ENCODE measurements at places on chromosomes 6 and 20. TPM values are rescaled to one million over a fixed set of nuclear protein-coding genes. Genes with fewer than 3 reads are reported as not detected.

- no peak for DNase-seq
Measured at GRCh38 chr20:5967469-5967868, 17.0 kb downstream of the MCM8 start.

GRCh38 chr6:17984399-17984798 is 3.0 kb downstream of the KIF13A start:
- no peak for DNase-seq

DNA sequence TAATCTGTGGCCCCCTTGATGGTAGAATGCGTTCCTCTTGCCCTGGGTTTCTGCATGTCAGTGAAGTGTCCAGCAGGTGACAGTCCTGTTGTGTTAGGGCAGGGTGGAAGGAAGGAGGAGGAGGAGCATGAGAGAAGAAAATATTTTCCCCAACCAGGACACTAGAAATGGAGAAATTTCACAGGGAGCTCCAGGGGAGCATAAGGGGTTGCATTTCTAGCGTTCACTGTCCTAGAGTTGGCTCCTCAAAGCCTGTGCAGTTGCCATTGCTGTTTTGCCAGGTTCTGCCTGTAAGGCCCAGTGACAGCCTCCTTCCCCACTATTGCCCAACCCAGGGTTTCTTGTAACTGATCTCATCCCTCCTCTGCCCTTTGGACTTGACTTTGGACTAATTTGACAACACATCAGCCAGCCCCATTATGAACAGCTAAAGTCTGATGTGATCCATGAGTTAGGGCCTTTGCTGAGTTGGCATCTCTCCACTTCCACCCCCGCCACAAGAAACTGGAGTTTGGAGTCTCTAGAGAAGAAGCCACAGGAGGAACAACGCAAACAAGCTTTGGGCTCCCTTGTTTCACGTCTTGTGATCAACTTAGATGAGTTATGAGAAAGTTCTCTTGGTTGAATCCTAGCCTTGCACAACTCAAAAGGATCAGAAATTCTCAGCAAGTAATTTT is 14.0 kb upstream of the FAM50B start:
- DNase-seq, result no peak

DNA sequence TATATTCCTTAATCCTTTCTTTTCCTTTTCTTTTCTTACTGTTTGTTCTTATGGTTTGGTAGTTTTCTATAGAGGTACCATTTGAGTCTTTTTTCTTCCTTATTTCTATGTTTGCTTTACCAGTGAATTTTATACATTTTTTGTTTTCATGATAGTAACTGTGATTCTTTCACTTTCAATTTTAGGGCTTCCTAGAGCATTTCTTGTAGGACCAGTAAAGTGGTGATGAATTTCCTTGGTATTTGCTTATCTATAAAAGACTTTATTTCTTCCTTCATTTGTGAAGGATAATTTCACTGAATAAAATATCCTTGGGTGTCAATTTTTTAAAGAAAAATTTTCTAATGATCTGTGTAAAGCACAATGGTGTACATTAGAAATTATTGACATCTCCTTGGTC is 637.4 kb downstream of the CD109 start:
- no peak for DNase-seq

GRCh38 chr20:10240655-10241054 is 22.0 kb downstream of the SNAP25 start:
- DNase-seq, result no peak

DNA sequence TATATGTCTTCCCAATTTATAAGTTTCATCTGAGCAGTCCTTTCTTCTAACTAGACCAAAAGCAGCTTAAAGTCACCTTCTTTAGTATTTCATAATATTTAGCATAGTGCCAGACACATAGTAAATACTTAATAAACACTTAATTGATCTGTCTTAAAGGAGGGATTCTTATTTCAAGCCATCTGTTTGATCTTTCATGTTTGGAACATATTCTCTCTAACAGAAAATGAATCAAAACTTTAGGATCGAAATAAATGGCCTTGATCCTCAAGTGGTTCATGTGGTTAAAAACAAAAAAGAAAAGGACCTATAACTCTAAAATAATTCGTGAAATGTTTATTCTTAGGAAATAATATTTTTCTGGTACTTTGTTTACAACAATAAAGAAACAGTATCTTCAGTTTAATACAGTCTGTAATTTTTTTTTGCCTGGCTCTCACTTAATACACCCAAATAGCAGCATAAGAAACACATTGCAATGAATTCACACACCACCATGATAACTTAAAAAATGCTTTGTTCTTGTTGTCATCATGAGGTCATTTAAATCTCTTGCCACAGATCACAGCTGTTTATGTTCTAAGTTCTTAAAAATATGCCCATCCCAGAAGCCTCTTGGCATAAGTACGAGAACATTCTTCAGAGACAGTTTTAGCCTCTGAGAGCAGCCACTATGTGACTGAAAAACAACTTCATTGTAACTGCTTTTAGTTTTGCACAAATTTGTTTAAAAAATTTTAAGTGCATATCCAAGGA is 48.1 kb downstream of the ESF1 start:
- no peak for DNase-seq

DNA sequence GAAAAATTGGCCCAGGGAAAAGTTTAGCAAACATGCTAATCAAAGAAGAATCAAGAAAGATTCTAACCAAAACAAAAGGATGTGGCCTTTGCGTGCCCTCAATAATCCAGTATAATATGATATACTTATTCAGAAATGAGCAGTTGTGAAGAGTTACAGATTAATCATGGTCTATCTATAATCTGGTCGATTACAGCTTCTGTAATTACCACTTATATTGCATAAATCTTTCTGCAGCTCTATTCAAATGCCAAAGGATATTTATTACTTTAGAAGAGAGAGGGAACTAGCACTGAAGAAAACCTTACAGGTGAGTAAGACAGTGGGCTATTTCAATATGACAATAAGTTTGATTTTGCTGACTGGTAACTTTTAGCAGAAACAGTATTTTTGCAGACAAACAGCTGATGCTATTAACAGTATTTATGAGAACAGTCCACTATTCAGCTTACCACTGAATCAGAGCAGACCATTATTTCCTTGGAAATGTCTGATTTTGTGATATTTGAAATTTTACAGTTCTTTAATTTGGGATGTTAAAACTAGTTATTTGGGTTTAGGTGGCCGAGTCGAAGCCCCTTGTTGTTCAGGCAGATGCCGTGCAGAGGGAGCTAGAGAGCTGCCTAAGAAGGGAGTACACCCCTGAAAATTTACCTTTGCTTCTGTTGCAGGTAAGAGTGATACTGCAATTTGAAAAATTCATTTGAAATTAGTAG is 92.2 kb downstream of the CEP57L1 start:
- DNase-seq, result peak; percentile 79

- no peak for DNase-seq
Measured at GRCh38 chr6:32938494-32938893, 2.3 kb downstream of the HLA-DMB start.

DNA sequence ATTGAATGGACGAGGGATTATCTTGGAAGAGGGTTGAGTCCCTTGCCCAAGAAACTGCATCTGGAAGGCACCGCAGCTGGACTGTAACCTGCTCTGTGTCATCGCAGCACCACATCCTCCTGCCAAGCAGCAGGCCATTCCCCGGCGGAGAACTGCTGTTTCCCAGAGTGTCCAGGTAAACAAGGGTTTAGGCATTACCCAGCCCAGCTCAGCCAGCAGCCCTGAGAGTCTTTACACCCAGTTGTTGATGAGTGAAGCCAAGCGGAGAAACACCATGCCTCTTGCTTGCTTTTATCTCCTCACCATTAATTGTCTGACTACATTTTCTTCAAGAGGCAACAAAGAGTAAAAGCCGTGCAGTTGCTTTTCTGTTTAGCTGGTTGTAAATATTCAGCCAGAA is 104.1 kb downstream of the CDH4 start:
- peak; percentile 47 for DNase-seq

DNA sequence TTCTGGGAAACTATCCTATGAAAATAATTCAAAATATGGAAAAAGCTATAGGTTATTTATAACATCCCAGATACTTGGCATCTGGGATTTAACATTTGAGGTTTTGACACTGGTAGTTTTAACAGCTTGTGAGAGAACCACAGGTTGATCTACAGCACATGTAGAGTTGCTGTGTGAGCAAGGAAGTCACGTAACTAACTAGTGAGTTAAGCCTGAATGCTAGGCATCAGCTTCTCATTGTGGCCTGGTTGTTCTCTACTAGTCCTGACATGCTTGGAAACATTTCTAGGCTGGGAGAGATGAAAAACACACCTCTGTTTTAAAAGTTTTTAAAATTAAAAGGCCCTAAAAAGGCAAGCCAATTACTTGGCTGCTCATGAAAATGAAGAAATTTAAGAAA is 28.2 kb downstream of the ESF1 start:
- DNase-seq, result no peak

- DNase-seq, result no peak
Measured at GRCh38 chr20:16491294-16491905, 81.8 kb downstream of the KIF16B start.

DNA sequence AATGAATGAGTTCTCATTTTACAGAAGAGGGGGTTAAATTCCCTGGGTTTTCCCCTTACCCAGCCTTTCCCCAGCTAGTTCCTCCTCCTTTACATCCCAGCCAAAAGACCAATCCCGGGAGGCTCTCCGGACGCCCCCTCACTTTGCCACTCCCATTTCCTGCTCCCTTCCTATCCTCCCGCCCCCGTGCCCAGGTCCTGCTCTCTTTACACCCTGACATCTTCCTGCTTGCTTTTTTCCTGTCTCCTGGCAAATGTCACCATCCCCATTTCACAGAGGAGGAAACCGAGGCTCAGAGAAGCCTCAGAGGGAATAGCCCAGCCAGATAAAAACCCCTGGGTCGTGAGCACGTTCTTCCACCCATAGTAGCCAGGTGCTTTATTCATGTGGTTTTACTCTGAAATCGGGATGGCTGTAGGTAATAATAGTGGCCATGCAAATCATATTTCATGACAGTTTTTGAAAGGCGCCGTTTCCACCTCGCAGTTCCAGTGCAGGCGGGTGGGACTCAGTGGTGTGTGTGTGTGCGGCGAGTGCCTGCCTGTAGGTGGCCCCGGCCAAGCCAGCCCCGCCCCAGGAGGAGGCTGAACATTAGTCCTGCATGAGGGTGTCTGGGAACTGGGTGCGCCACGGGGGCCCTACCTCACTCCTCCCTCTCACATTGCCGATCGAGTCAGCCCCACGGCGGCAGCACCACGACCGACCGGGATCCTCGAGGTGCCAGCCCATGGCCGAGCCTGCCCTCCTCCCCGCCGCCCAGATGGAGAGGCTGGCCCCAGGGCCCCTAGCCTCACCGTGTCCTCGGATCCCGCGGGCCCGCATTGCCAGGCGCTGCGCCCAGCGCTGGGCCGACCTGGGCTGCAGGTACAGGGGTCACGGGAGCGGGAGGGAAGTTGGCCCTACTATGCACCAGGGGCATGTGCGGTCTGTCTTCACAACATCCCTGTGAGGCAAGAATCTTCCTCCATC is at the start of gene ARHGAP40:
TSS of gene ARHGAP40 (plus strand) at position 594 of the 969 bp plus-strand sequence.
- DNase-seq, result no peak

DNA sequence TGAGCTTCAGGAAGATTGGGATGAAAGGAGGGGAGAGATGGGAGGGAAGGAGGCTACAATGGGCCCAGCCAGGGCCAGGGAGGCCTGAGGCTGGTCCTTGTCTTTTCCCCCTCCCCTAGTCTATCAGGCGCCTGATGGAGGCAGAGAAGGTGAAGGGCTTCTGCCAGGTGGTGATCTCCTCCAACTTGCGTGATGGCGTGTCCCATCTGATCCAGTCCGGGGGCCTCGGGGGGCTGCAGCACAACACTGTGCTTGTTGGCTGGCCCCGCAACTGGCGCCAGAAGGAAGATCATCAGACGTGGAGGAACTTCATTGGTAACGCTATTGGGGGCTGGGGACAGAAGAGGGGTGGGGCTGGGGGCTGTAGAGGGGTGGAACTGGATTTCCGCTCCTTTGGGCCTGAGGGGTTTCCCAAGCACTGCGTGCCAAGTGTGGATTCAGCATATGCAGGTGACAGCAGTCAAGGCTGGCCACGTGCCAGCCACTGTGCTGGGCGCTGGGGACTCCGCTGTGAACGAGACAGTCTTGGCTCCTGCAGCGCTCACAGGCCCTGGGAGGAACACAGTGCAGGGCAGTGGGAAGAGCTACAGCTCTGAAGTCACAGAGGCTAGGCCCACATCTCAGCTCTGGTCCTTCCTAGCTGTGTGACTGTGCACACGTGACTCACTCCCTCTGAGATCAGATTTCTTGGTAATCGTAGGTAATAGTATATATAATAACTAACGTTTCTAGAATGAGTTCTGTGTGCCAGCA is 22.7 kb downstream of the SLC12A5 start:
- DNase-seq, result no peak

DNA sequence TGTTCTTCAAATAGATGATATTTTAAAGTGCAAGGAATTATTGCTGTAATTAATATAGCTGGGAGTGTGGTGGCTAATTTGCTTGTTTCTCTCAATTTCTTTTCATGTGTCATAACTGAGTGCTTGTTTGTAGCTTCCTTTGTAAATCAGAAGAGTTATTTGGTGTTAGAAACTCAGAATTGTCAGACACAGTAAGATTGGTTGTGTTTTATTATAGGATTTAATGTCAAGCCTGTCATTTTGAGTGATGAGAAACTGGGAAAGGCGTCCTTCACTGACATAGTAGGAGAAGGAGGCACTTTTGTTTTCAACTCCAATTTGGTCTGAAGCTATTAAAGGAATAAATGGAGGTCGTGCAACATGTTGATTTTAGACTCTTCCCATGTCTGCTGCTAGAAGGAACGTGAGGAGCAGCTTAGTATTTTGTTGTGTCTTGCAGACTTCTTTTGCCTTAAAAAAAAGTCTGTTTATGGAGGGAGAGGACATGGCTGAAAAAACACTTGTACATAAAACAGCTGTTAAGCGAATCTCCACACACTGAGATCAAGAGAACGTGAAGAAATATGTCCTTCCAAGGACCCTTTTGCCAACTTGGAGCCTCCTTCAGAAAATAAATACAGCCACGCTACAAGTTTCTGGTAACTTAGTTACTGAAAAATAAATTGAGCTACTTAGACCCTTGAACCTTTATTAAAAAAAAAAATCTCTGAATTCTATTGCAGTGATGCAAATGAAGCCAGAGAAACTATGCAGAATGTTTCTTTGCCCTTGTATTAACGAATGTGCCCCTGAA is 59.5 kb downstream of the BMP6 start:
- no peak for DNase-seq

DNA sequence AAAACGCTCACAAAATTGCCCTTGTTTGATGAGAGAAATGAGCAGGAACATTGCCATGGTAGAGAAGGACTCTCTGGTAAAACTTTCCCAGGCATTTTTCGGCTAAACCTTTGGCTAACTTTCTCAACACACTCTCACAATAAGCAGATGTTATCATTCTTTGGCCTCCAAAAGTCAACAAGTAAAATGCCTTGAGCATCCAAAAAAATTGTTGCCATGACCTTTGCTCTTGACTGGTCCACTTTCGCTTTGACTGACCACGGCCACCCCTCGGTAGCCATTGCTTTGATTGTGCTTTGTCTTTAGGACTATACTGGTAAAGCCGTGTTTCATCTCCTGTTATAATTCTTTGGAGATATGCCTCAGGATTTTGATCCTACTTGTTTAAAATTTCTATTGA is 41.1 kb upstream of the PREP start:
- no peak for DNase-seq

TSHZ2 gene
- 15.6 TPM for total RNA-seq

SRMS gene
- total RNA-seq, result not detected

RAD21L1 gene
- total RNA-seq, result not detected

TP53TG5 gene
- total RNA-seq, result not detected

HCRTR2 gene
- not detected for total RNA-seq

FOXS1 gene
- 1.9 TPM for total RNA-seq

OPN5 gene
- not detected for total RNA-seq

MCHR2 gene
- not detected for total RNA-seq

RBM24 gene
- total RNA-seq, result 1.4 TPM

SCGN gene
- not detected for total RNA-seq

CLPSL2 gene
- not detected for total RNA-seq

HLA-DOB gene
- 41.7 TPM for total RNA-seq

All from spleen (tissue), 13 donors.